Osteocyte (in vitro differentiated cells): ENCODE measurements at places on chromosomes 3 and 15. TPM values are rescaled to one million over a fixed set of nuclear protein-coding genes. Genes with fewer than 3 reads are reported as not detected.
A peak's percentile ranks its signal among the peaks of the same experiment; 100 is the strongest.

- no peak for DNase-seq
Observed at GRCh38 chr3:37694284-37694675, 167.4 kb upstream of the CTDSPL start.

DNA sequence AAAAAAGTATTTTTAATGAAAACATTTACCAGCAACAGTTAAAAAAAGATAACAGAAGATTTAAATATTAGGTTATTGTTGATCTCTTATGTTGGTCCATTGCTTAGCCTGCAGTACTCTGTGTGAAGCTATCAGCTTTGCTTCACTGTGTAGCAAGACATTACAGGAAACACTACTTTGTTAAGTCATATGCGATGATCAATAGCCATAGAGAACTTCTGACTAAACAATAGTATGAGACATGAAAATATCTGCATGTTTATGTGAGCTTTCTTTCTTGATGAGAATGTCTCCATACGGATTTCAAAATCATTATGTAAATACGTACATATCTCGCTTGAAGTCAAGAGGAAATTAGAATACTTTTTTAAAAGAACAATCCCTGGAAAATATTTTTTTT lies 27.0 kb upstream of the CAPN3 start:
- DNase-seq, result no peak

- peak; percentile 32 for DNase-seq
Observed at GRCh38 chr15:91849749-91850161, 3.8 kb upstream of the SLCO3A1 start.

CADM2 gene
- 1.5 and 2.2 TPM in 2 replicates for total RNA-seq

DNA sequence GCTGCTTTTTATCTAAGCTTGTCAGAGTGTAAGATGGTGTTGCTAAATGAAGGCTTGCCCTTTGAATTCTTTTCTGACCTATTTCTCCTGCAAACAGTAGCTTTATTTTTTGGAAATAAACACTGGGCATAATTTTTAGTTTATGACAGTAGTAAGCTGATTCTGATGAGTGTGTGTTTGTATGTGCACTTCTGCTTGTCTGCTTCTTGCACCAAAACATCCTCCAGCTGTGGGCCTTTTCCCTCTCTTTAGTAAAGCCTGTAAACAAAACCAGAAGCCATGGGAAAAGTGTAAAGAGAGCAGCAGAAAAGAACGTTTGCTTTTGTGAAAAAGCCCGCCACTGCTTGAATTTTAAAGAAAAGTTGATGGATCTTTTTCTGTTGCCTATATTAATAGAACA lies 136.4 kb upstream of the IL12A start:
- no peak for DNase-seq

CPLX3 gene
- not detected in 2 replicates for total RNA-seq

DNA sequence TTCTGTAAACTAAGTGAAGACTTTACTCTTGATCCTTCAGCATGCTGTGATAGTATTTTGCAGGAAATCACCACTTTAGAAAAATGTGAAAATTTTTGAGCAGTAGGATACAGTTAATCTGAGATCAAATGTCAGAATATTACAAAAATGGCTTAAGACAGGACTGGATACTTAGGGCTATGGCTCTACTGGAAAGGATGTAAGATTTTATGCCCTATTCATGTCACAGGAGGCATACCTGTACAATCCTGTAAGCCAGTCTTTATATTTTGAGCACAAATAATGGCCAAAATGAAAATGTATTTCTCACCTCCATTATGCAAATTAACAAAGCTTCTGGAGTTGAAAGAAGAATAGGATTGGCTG lies 8.6 kb upstream of the TGFBR2 start:
- no peak for DNase-seq

CNTN4 gene
- total RNA-seq, result 48.3 and 51.4 TPM in 2 replicates

FOXL2NB gene
- total RNA-seq, result 0.21 TPM in 1 of 2 replicates, not detected in the other

GRCh38 chr3:69240651-69241568 lies 118.5 kb upstream of the LMOD3 start:
- DNase-seq, result no peak

DNA sequence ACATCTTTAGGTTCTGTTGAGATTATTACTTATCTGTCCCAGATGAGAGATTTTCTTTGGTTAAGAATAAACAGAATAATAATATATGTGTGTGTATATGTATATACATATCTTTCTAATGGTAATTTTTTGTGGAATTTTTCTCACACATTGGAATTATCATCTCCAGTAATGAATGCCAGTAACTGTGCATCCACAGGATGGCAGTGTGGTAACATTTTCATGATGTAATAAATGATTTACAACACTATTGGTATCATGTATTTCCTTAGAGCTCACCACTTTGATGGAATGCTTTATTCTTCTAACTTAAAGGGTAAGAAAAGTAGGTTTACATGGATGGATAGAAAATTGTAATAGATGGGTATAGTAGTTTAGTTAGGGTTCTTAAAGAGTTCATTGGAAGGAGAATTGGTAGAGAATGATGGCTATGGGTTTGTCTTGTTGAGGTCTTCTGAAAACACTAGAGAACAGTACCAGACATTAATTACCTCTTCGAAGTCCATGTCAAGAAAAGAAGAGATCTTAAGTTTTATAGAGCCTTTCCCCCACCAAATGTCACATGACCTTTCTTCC lies 78.1 kb downstream of the STT3B start:
- no peak for DNase-seq

CCDC54 gene
- not detected in 2 replicates for total RNA-seq

TGM4 gene
- 0.26 TPM in 1 of 2 replicates, not detected in the other for total RNA-seq

MUSTN1 gene
- 2.0 and 6.2 TPM in 2 replicates for total RNA-seq

GRCh38 chr15:72197460-72198355 lies at the start of gene GRAMD2A:
TSS of gene GRAMD2A (minus strand) at chr15:72197787.
- no peak for DNase-seq

DNA sequence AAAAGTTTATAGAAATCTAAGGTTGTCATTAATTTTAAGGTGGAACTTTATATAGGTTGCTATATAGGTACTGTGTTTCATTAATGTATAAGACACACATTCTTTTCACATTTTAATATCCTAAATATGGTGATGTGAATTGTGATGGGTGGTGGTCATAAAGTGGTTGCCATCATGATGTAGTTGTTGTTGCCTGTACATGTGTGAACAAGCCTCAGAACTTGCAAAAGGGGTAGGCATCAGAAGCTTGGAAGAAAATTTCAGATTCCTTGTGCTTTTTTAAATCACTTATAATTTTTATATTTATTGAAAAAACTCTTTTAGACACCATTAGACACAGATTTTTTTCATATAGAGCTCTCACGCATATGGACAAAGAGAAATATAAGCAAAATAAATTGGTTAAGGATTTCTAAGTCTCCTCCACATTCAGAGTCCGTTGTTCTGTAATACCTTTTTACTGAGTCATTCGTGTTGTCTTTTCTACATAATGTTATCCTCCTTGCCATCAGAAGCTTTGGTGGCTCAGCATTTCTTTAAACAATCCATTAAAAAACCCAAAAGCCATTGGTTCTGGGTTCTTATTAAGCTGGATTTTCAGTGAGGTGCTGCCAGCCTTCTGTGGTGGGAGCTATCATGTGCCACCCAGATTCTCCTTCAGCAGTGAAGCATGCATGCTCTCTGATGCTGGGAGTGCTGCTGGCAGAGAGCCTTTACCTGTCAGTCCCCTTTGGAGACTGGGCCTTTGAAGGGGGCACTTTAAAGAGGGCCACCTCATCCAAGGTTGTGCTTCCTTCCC lies 140.4 kb upstream of the GALNT15 start:
- DNase-seq, result no peak
